Activated CD4-positive, alpha-beta memory T cell treated with anti-CD3 and anti-CD28 coated beads, Interleukin-2, amount 10 ng/mL, durations not matched to agents 7 days and 5 days (primary cell): ENCODE measurements at places on chromosomes 1 and 21.
A peak's percentile ranks its signal among the peaks of the same experiment; 100 is the strongest.

- no peak for DNase-seq
These were observed 35.0 kb upstream of the RAP1GAP start for GRCh38 chr1:21704145-21704544.

GRCh38 chr21:38958323-38958705, 152.6 kb downstream of the ETS2 start:
- no peak for DNase-seq

DNA sequence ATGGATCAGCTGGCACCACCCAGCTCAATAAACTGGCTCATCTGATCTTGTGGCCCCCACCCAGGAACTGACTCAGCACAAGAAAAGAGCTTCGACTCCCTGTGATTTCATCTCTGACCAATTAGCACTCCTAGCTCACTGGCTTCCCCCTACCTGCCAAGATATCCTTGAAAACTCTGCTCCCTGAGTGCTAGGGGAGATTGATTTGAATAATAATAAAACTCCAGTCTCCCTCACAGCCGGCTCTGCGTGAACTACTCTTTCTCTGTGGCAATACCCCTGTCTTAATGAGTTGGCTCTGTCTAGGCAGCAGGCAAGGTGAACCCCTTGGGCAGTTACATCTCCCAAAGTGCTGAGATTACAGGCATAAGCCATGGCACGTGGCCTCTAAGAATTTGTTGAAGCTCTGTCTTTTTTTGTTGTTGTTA, 11.8 kb upstream of the RHBDL2 start:
- DNase-seq, result no peak

GRCh38 chr1:6587261-6588005, 7.6 kb downstream of the ZBTB48 start:
- DNase-seq, result no peak

GRCh38 chr1:167542109-167543032, 11.2 kb downstream of the CREG1 start:
- peak; percentile 43 for DNase-seq

DNA sequence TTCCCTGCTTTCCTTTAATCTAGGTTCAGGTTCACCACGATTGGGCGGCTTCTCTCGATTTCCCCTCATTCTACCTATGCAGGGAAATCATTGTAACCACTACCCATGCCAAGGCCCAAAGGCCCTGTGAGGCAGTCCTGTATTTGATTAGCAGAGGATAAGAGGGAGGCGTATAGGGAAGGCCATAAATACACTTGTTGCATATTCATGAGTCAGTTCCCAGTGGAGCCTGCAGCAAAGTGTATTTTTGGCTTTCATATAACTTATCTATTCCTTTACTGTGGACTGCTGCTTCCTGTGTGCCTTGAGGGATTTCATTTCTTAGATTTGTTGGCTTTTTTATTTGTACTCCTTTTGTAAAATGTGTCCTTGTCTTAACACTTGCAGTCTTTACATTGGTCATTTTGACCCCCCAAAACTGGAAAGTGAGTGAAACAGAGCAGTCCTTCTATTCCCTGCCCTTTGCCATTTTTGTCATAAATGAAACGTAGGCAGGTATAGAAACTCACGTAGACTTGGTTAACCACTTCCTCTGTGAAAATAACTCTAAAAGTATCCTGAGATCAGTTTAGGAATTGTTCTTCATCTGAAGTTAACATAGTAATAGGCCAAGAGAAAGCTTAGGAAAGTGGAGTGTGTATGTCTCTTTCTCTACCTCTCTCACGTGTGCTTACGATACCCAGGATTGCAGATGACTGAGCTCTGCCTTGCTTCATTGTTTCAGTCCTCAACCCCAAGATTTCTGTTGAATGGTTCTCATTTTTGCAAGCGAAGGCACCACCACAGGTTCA, 19.6 kb upstream of the KCNQ4 start:
- DNase-seq, result no peak

DNA sequence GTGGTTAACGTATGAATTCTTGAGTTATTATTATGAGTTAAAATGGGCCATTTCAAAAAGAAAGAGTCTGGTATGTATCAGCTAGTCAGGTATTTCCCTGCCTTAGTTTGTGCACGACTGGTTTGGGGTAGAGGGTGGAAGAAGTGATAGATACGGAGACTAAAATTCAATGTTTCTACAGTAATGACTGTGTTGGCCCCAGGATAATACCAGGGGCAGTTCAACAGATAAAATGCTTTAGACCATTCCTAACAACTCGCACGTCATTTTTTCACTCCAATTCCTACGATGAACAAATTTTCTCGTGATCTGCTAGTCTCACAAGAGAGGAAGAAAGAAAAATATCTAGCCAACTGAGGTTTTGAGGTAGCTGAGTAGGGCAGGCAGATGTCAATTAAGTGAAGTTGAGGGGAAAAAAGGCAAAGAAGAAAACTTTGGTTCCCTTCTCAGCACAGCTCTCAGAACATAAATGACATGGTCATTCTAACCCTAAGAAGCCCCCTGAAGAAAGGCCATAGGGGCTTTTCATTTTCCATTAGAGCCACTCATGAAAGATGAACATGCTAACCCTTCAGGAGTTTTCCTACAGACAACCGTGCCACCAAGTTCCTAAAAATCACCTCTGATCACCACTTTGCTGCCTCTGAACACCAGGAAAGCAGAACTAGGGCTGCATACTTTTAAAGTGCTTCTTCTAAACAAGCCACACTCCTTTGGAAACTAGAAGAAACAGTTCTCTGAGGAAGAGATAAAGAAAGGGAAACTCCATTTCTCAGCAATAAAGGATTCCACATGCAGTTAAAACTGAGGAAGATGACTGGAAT, 5.6 kb downstream of the MCOLN2 start:
- no peak for DNase-seq

DNA sequence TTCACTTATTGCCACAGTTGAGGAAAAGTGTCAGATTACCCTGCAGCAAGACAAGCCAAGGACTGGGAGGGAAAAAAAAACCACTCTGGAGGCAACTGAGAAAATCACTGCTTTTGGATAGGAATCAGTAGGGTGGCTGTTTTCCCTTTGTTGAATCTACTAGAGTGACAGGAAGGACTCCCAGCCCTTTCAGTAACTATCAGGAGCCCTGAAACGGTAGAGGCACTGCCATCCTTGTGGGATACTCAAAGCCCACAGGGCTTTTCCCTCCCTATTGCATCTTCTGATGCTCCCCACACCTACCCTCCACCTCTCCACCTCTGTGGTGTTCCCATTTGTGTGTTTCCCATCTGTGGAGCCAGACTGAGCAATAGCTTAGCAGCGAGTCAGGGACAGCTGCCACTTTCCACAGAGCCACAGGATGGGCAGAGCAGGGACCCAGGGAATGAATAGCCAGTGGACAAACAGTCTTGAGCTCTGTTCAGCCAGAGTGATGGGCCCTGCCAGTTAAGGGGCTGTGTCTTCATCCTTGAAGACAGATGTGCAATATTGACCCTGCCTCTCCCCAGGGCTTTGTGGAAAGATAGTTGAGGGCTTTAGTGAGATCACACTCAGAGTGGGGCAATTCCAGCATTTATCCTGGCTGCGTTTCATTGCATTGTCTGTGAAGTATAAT, 13.9 kb downstream of the UBIAD1 start:
- no peak for DNase-seq

- DNase-seq, result no peak
These were observed 92.0 kb downstream of the ACTL8 start for GRCh38 chr1:17847111-17847510.

GRCh38 chr1:8201331-8201861, 116.5 kb upstream of the SLC45A1 start:
- DNase-seq, result no peak

GRCh38 chr21:35212393-35213127, 163.5 kb upstream of the RUNX1 start:
- DNase-seq, result no peak

DNA sequence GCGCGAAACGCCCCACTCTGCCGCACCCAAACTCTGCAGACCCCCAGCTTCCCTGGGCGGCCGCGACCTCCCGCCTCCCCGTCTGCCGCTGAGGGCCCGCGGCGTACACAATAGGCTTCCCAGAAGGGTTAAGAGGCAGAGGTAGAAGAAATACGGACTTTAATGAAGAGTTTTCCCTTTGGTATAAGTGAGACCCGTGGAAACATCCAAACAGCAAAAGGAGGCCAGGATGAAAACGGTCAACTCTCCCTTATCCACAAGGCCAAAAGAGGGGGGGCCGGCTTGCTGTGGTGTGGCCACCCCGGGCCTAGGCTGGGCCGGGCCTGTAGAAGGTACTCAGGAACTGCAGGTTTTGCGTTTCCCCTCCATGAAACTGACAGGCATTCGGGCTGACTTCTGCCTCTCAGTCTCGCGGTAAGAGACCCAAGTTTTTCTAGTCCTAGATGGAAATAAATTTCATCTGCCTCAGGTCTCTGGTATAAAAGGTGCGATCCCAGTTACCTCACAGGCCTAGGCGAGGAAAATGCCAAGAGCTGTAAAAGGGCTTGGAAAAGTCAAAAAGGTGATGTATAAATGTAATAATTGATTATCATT, 671 bp upstream of the PYGO2 start:
- DNase-seq, result no peak

DNA sequence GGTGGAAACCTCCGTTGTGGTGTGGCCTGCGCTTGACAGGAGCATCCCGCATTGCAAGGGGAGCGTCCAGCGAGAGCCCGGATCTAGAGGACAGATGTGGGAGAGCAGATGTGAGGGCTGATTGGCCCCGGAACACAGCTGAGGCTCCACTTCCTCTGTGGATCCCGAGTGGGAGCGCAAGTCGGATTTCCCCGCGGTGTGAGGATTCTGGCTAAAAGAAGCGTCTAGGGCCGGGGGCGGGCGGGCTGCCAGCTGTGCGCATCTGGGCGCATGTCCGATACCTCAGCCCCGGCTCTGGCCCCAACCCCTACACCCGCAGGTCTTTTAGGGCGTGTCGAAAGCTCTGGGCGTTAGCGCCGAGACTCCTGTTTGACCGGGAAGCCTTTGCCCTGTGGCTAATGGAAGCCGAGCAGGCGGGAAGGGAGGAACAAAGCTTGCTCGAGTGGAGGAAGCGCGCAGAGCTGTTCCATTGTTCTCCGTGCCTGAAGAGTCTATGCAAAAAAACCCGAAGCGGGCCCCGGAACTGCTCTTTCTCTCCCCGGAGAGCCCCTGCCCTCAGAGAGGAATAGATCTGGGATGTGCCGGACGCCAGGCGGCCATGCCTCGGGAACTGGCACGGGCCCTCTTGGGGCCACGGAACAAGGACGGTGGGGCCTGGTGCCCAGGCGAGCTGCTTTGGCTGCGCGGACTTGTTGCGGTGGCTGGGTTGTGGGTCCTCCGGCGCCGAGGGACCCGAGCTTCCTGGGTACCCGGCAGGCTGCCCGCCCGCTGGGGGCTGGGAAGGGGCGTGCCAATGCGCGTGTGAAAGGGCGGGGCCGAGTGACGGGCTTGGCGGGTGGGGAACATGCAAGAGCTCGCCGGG, 111.1 kb downstream of the NAV1 start:
- DNase-seq, result no peak

DNA sequence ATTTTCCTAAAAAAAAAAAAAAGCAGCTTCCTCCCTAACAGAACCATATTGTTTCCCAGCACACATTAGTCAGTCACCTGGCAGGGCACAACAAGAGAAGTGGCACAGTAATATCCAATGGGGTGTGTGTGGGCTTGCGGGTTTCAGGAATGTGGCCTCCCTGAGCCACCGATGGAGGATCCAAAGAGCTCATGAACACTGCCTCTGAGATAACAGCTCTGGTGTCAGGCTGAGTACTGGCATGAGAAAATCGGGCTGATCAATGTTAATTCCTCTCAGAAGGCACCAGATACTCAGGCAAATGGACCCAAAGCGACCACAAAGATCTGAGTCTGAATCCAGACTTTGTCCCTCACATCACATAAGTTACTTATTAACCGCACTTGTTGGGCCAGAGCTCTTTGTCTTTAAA, 2.2 kb upstream of the LYPD8 start:
- no peak for DNase-seq

DNA sequence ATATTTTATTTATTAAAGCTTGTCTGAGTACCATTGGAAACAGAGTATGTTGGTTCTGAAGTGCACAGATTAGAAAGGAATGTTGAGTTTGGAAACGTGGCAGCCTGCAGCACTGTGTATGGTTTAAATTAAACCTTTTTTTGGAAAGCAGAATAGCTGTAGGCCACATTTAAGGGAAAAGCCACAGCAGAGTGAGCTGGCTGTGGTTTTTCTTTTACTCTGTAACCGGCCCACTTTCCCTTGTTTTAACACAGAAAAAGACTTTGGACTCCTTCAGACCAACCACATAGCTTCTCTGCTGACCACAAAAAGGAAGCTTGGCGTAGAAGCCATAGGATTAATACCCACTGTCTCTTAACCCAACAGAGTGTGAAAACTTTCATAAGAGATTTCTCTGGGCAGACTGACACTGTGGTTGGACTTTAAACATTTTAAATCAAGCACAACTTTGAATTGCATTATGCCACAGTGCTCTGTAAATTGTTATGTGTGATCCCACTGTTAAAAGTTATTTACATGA, 75.2 kb downstream of the NFIA start:
- no peak for DNase-seq

- no peak for DNase-seq
These were observed 1.4 kb downstream of the BCL10 start for GRCh38 chr1:85274969-85275453.

DNA sequence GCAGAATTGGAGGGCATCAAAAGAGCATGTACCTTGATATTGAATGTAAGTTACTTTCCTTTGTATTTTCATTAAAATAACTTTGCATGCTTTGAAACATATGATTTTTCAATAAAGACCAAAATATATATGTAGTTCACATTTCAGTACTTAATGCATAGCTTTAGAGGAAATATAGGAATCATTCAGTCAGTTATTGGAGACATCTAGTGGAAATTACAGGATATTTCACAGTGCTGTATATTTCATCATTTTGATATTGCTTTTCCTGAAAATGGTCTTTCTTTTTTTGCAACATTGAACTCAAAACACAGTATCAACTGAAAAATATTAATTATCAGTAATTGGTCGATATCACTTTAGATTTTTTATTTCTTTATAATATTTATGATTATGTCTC, 375.8 kb downstream of the NCAM2 start:
- no peak for DNase-seq

GRCh38 chr1:105396001-105396400, 1646.3 kb downstream of the AMY1C start:
- no peak for DNase-seq

DNA sequence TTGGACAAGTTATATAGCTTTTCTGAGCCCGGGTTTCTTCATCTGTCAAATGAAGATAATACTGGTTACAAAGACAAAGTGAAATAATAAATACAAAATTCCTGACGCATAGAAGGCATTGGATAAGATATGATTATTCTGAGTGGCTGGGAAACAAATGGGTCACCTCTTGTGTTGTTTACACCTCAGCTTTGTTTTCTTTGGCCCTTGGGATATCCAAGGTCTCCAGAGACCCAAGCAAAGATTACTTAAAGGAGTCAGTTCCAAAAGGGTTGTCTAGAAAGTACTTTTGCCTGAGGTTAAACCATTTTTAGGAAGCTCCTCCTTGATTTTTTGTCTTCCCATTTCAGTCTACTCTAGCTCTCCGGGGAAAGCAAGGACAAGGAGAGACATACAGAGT, 9.7 kb downstream of the KHDRBS1 start:
- DNase-seq, result no peak

- no peak for DNase-seq
These were observed 7.8 kb upstream of the MMEL1 start for GRCh38 chr1:2640626-2641025.
